ENCODE measurements at places on chromosomes 5 and 9.

- DNase-seq, result no peak
Observed at GRCh38 chr9:116267021-116267420, 113.4 kb downstream of the PAPPA start.

DNA sequence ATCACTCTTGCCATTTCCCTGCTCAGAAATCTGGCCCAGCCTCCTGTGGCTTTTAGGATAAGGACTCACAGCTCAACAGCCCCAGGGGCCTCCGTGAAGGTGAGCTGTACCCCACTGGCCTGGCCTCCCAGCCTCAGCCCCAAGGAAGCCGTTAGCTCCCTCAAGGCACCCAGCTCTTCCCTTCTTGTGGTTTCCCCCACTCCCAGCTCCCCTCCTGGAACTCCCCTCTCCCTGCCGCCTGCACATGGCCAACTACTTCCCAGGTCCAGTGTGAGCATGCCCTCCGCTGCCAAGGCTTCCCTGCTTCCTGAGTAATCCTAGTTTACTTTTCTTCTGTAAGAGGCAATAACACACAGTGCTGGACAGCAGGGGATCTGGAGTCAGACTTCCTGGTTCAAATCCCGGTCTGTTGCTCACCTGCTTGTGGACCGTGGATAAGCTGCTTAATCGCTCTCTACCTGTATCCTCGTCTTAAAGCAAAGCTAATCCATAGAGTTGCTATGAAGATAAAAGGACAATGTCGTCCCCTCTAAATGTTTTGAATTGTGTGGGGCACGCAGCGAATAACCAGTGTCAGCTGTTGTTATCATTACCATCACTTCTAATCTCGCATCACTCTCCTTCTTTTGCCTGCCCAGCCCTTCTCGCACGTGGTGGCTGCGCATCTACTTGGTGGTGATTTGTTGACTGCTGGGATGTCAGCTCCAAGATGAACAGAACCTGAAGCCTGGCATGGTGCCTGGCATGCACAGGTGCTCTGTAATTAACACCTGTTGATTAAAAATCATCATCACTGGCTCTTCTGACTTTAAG is 86.6 kb downstream of the C5orf15 start:
- no peak for DNase-seq

- no peak for DNase-seq
Observed at GRCh38 chr5:171801839-171802238, 16.2 kb downstream of the SMIM23 start.

DNA sequence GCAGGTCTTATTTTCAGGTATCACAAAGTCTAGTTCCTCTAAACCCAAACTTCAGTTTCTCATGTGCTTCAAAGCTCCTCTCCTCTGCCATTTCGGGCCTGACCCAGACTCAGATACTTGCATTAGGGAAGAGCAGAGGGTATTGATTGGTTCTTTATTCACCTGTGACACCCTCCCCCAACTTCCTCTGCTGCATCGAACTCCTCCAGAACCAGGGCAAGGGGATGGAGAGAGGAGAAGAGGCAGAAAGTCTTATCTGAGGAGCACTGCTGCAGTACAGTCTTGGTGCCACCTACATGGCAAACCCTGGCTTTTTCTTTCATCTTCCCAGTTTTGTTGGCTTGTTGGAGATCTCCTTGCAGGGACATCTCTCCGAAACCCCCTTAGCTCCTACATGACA is 96.0 kb upstream of the OSMR start:
- DNase-seq, result no peak

GRCh38 chr9:94591876-94592275 is 1.7 kb downstream of the FBP2 start:
- no peak for DNase-seq

DNA sequence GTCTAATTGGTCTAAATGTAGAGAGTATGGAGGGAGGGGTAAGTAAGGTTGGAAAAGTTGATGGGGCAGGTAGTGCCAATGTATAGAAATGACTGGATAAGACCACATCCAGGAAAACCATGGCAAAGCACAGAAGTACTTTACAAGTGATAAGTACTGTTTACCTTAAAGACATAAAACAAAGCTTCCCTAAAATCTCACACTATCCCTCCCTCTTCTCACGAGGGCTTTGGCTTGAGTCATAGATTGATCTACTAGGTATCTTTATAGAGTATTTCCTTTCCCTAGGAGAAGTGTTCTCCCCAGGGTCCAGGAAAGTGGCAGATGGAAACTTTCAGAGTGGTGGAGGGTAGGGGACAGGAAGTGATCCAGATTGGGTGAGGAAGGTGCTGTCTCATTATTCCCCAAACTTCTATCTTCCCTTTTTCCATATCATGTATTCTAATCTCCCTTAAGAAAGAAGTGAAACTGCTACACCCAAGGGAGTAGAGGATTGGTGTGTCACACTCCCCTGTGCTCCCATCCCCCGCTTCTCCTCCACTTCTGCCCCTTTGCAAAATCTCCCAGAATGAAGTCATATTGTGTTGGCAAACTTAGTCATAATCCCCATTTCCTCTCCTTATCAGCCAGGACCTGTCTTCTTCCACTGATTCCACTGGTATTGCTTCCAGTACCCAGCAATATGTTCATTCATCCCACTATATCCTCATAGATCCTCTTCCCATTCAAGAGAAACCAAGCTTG is 14.6 kb downstream of the IL33 start:
- DNase-seq, result no peak

GRCh38 chr9:109113254-109113653 is 6.5 kb downstream of the TMEM245 start:
- DNase-seq, result no peak

GRCh38 chr9:20250791-20251190 is 371.5 kb downstream of the MLLT3 start:
- DNase-seq, result no peak

DNA sequence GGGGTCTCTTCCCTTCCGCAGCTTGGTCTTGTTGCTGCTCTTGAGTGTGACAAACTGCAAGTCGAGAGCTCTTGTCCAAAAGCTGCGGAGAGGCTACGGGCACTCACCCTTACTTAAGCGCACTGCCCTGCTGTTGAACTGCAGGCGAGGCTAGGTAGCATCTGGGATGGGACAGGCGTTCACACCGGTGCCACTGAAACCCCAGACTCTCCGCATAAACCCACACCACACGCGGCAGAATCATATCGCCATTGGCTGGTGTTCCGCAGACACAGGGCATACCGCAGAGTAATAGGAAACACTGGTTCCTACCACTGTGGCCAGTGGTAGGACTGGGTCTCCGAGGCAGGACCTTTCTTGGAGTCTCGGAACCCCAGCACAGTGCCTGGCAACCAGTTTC is 2.2 kb upstream of the NPR3 start:
- DNase-seq, result no peak

DNA sequence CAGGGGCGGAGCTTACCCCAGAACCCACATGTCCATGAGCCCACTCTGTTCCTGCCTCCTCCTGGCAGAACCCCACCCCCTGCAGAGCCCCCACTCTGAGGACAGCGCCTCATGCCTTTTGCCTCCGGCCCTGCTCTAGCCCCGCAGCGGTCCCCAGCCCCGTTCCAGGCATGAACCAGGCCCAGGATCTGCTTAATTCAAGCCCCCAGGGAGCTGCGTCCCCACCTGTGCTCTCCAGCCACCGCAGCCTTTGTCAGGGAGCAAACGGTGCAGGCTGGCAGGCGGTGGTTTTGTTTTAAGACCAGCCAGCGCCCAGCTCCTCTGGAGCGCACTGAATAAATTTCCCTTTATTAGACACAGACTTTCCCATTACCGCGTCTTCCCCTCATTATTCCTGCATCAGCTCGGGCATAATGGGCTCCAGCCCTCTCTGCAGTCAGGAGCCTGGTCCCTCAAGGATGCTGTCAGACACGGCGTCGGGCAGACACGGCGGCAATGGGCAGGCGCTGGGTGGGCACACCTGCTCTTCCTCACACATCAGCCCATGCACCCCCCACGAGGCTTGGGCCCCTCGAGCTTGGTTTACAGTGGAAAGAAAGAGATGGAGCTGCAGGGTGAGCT is 137.6 kb downstream of the OLFM1 start:
- DNase-seq, result no peak

DNA sequence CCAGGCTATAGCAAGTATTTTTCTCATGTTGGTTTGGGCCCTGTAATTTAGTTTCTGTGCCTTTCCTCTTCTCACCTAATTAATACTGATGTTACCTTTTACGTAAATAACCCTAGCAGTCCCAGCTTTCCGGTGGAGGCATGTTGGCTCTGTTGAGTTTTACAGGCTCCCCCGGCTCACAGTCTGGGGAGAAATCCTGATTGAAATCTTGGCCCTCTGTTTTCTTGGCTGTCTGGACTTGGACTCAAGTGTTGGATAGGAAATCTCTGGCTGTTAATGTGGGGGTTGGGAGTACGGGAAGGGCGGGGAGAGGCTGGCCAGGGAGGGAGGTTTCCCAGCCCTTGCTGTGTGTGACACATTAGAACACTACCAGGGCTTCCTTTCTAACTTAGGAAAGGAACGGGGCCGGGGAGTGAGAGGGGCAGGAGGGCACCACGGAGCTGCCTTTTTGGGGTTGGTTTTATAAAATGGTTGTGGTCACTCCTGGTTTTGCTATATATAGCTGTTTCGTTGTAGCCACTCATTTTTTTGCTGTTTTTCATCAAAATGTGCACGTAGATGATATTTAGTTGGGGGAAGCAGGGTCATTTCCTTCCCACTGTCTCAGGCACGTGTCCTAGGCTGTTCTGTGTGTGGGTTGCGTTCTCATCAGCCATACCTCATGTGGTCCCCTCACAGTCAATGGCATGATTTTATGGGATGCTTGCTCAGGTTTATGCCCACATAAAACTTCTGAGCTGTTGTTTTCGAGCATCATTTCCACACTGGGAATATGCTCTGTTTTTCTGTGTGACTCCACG is 11.0 kb downstream of the TRIO start:
- DNase-seq, result no peak

Measured in activated CD4-positive, alpha-beta T cell treated with anti-CD3 and anti-CD28 coated beads, Interleukin-2, Interleukin-4, amounts not matched to agents 100 ng/mL and 50 ng/mL, durations not matched to agents 16 hours and 8 hours (primary cell).